Left kidney (tissue), 8 donors: ENCODE measurements at places on chromosomes 5 and 9.

- no peak for DNase-seq
These were observed 69.4 kb upstream of the SPATA31D4 start for GRCh38 chr9:81858657-81859430.

DNA sequence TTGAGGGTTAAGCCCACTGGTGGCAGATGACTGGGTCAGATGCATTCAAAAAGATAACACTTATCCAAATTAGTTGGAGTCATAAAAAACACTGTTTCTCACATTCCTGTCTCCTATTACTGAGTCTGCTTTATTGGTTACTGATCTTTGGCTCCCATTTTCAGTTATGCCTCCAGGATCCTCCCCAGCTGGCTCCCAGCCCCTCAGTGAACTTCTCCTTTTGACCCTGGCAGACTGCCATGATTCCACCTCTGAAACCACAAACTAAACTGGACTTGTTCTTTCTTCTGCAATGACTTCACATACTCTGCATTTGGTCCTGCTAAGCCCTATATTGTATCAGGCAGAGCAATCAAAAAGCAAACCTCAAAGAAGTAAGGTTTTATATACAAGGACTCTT, 860.8 kb upstream of the DMAC1 start:
- DNase-seq, result peak; percentile 41

DNA sequence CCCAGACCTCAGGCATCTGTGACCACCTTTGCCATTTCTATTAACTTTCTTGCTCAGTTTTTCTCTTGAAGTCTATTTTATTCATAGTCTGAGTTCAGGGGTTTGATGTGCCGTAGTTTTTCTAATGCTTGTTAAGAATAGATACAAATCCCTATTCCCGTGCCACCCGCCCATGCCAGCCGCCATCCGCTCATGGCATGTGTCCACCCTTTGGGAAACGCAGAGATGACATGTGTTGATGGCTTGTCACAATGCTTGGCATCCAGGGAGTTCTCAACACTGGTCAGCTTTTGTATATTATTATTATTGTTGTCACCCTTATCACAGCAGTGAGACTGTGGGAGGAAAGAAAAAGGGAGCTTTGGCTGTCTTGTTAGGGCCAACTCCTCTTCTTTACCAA, 17.3 kb upstream of the ANGPTL2 start:
- no peak for DNase-seq

DNA sequence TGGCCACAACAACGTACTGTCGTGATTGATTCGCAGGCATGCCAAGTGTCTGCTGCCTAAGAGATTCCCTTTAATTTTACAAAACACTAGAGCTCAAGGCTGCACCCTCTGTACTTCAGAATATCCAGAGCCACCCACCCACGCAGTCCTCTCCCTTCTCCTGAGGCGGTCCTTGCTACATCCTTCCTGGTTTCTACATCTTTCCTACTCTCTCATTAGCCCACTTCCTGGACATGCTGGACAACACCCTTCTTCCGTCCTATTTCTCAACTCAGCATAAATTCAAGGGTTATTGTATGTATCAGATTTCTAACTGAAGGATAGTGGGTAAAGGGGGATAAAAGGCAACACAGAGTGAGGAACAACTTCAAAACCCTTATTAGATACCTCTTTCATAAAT, 148.4 kb upstream of the MAP3K1 start:
- DNase-seq, result no peak

- peak; percentile 40 for DNase-seq
These were observed 55.6 kb downstream of the ARHGEF37 start for GRCh38 chr5:149636861-149637246.

GRCh38 chr9:75615284-75615683, 275.2 kb upstream of the PCSK5 start:
- peak; percentile 46 for DNase-seq

- peak; percentile 55 for DNase-seq
These were observed 24.9 kb upstream of the ELAVL2 start for GRCh38 chr9:23850690-23851629.

- DNase-seq, result no peak
These were observed 59.3 kb downstream of the TRIO start for GRCh38 chr5:14202462-14202861.

GRCh38 chr9:129562917-129563316, 58.0 kb downstream of the C9orf50 start:
- DNase-seq, result no peak

GRCh38 chr9:35232867-35233544, 71.2 kb downstream of the UNC13B start:
- DNase-seq, result no peak

GRCh38 chr5:58016358-58016757, 443.5 kb downstream of the PLK2 start:
- DNase-seq, result no peak

GRCh38 chr5:127295454-127295853, 4.9 kb downstream of the MEGF10 start:
- DNase-seq, result no peak

DNA sequence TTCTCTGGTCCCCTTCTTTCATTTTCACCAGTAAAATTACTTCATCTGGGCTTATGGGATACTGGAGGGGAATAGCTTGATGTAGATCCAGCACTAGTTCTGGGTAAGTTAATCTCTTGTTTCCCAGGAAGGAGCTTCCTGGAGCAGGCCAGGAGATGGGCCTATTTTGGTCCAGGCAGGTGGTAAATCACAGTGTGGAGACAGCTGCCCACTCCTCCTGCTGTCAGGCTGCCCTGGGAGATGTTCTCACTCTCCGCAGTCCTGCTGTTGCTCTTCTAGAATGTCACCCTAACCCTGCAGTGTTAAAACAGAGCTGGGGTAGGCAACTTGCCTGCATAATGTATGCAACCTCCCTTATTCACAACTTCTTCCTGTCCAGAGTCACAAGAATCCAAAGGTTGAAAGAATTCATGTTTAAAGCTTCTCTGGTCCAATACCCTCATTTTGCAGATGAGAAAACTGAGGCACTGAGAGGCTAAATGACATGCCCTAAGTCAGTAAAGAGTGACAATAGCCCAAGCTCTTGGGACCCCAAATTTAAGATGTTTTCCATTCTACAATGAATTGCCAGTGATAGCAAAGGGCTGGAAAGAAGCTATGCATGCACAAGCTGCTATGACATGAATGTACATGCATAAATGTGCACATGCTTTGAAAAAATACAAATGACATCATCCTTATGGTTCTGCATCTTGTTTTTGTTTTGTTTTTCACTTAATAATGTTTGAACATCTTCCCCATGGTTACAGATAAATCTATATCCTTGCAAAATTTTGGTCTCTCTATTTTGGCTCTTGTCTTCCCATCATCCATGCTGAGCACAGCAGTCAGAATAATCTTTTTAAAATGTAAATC, 71.8 kb upstream of the ADRA1B start:
- no peak for DNase-seq

DNA sequence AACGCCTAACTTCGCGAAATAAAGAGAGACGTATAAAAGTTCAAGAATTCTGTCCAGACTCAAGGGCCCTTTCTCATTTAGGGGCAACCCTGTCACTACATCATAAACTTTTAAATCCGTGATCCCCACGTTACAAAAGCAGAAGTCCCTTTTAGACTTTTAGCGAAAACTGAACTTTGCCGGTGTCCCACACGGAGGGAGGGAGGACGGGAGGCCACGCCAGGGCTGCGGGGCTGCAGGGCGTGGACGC, 515 bp upstream of the F2R start:
- DNase-seq, result peak; percentile 46

DNA sequence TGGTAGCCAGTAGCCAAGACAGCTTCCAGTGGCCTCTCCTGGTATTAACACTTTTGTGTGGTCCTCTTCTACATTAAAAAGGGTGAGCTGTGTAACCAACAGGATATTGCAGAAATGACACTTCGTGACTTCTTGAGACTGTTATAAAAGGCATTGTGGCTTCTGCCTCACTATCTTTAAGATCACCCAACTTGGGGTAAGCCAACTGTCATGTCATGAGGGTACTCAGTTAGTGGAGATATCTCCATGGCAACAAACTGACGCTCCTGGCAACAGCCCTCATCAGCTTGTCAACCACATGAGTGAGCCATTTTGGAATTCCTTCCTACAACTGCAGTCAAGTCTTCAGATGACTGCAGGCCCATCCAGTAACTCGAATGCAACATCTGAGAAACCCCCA, 121.7 kb downstream of the DEPDC1B start:
- DNase-seq, result no peak

DNA sequence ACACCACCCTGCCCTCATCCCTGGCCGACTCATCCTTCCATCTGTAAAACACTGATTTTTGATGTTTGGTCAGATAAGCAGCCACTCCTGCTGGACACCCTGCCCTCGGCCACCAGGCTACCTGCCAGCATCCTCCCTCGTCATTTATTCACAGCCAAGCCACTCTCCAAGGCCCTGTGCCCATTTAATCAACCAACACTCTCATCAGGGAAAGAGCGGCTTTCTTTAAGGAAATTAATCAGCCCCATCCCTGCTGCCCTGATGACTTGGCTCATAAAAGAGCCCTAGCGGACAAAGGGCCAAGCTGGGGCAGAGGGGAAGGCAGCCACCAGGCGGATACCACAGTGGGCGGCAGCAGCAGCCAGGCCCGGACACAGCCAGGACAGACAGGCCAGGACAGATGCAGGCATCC, 52.4 kb downstream of the GOLM1 start:
- DNase-seq, result no peak

DNA sequence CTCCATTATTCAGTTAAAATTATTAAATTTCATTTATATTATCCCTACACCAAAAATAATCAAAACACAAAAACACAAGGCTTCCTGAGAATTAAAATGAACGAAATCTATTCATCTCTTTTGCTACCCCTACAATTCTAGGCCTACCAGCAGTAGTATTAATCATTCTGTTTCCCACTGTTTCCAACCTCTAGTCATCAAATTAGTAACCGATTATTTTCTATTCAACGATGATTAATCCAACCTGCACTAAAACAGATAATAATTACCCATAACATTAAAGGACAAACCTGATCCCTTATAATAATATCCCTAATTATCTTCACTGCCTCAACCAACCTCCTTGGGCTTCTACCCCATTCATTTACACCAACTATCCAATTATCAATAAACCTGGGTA, 86.0 kb downstream of the INSL6 start:
- no peak for DNase-seq

GRCh38 chr9:5953743-5954707, 61.4 kb downstream of the RANBP6 start:
- DNase-seq, result no peak

DNA sequence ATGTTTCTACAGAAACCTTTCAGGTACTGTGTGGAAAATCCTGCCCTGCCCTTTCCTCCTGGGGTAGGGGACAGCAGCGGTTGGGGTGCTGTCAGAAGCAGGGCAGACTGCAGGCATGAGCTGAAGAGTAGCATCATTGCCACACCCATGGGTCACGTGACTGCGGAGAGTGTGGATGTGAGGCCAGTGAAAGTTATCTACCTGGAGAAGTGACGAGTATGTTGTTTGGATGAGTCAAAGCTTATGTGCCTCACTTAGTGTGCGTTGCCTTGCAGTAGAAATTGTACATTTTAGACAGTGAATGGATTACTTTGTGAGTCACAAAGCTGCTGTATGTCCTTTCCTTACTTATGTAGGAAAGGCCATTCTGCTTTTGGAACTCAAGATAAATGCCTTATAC, 21.7 kb upstream of the ACTBL2 start:
- DNase-seq, result no peak

- DNase-seq, result no peak
These were observed 146.9 kb upstream of the DMRT1 start for GRCh38 chr9:694403-695154.

- no peak for DNase-seq
These were observed at the start of gene PCDHGA12 for GRCh38 chr5:141430332-141431113. Gene PCDHGA12, plus strand, starts transcription at chr5:141430507. Its CDS starts 253 bp downstream, at chr5:141430760.

- no peak for DNase-seq
These were observed 107.3 kb downstream of the ZDHHC21 start for GRCh38 chr9:14585730-14586473.

DNA sequence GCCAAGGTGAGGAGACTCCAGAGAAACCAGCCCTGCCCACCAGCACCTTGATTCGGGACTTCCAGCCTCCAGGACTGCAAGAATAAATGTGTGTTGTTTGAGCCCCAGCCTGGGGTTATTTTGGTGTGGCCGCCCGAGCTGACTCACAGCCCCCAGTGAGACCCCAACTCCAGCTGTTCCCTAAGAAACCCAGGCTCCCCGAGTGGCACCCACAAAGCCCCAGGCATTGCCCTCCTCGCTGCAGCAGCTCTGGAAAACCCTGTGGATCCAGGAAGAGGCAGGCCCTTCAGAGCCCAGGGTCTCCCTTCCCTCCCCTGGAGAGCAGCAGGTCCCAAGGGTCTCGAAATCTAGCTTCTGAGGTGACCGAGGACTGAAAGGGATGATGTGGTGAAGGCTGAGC, 69.2 kb upstream of the PPP1R26 start:
- DNase-seq, result no peak

DNA sequence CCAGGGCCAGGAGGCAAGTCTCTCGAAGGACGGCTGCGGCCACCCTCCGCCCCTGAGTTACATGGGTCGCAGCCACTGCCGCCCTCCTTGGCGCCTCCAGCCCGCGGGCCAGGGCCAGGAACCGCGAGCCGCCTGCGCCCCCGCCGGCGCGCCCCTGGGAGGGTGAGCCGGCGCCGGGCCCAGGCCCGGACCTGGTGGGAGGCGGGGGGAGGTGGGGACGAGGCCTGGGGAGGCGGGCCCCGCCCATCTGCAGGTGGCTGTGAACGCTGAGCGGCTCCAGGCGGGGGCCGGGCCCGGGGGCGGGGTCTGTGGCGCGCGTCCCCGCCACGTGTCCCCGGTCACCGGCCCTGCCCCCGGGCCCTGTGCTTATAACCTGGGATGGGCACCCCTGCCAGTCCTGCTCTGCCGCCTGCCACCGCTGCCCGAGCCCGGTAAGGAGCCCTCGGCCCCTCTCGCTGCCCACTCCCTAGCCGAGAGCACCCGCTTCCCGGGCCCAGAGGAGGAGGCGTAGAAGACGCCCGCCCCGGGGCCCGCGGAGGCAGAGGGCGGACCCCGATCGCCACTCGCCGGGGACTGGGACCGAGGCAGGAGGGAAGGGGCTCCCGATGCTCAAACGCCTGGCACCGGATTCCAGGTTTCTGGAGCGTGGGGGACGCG, at the start of gene ASS1:
Gene ASS1, plus strand, starts transcription at position 397 of the 657 bp plus-strand sequence. CDS start 7,268 bp downstream, outside the sequence.
- no peak for DNase-seq

DNA sequence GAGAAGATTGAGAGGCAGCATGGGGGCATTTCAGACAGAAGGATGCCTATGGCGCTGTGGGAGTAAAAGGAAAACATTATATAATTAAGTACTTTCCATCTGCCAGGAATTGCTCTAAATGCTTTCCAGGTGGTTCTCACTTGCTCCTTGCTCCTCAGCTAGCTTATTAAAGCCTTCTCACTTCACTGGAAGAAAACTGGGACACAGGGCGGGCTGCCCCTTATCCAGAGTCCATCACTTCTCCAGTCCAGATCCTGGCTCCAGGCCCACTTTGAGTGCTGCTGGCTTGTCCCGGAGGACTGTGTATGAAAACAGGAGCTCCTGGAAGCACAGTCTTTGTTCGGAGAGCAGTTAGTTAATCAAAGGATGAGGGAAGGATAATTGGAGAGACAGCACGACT, 409.9 kb upstream of the ADAMTS16 start:
- DNase-seq, result no peak
